ENCODE measurements at places on chromosomes 2 and 18. TPM values are rescaled to one million over a fixed set of nuclear protein-coding genes. Genes with fewer than 3 reads are reported as not detected.

The TBC1D8 gene
- total RNA-seq = 0.70 TPM

DNA sequence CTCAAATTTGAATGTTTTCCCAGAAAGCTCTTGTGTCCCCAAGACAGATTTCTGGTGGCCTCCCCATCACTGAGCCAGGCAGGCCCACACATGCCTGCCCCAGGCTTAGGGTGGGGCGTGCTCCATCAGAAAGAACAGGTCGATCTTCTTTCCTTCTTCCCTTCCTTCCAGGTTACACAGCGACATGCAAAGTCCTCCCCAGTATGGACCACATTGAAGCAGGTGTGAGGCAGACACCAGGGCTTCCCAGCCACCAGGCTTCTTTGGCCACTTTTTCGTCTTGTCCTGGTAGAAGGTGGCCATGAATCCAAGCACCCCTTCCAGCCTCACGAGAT is 41.4 kb upstream of the LAPTM4A start:
- H3K27ac ChIP-seq = no peak overlapping the region
- H3K4me3 ChIP-seq = no peak overlapping the region

DNA sequence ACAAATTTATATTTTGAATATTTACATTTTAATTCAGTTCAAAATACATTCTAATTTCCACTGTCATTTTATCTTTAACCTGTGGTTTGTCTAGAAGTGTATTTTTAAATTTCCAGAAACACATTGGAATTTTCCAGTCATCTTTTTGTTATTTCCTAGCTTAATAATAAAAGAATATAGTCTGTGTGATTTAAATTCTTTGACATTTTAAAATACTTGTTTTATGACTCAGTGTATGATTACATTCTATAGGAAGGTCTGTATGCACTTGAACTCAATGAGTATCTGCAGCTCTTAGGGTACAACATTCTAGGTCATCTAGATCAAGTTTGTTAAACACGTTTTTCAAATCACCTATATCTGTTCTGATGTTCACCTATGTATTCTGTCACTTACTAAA is 88.3 kb upstream of the MBOAT2 start:
- no peak overlapping the region for H3K4me3 ChIP-seq
- no peaks in the 10 kb centered on the region for H3K27me3 ChIP-seq
- no peaks in the 10 kb centered on the region for H3K36me3 ChIP-seq
- no peaks in the 10 kb centered on the region for H3K4me1 ChIP-seq
- DNase-seq = no peak

DNA sequence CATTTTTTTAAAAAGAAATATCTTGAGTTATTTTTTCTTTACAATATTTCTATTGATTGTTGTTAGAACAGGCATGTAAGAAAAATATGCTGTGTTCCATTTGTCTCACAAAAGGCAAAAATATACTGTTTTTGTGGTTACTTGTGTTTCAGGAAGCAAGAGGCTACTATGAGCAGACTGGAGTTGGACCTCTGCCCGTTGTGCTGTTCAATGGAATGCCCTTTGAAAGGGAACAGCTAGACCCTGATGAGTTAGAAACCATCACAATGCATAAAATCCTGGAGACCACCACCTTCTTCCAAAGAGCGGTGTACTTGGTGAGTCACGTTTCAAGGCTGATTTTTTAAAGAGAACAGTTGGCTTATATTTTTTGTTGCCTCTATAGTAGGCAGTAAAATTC is 54.7 kb downstream of the UGGT1 start:
- peaks cover 36% of the 10 kb centered on the region for H3K36me3 ChIP-seq
- no peak overlapping the region for H3K4me3 ChIP-seq
- no peak for DNase-seq
- no peaks in the 10 kb centered on the region for H3K4me1 ChIP-seq
- no peak overlapping the region for H3K27ac ChIP-seq

GRCh38 chr2:130843321-130843985 is 6.7 kb downstream of the ARHGEF4 start:
- H3K4me1 ChIP-seq = no peaks in the 10 kb centered on the region
- H3K4me3 ChIP-seq = no peak overlapping the region
- H3K27ac ChIP-seq = no peak overlapping the region
- H3K27me3 ChIP-seq = peaks cover 11% of the 10 kb centered on the region
- no peaks in the 10 kb centered on the region for H3K36me3 ChIP-seq
